ENCODE measurements at places on chromosomes 12 and 14.

GRCh38 chr12:97912943-97913342 lies 450.3 kb downstream of the RMST start:
- no peak for DNase-seq

GRCh38 chr12:26564391-26564790 lies 268.6 kb downstream of the ITPR2 start:
- no peak for DNase-seq

DNA sequence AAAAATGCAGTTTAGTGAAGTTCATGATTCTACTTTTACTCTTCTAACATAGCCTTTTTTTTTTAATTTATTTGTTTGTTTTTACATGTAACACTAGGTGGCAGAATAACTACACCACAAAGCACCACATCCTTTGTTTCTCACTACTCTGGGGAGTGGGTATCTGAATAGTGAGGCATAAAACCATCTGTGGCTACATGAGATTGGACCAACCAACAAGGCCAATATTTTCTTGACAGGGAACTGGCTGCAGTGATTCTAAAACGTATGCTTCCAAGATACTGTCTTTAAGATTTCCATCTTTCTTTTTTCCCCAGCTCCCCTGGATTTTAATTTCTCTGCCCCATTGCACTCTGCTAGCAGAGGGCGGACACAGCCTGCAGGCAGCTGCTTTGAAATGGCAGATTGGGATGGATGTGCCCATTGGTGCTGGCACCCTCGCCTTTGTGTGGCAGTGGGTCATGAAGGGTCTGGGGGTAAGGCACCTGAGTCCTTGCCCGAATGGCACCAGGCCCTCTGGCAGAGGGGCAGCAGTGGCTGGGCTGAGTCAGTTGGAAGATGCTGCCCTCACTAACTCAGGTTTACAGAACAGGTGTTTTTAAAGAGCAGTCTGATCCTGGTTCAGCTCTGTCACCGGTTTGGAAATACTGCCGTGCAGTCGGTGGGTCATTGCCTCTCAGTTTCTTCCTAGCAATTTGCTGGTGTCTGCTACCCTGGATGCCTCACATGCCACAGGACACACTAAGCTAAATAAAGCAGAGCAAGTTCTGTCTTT lies 429.1 kb downstream of the RAD51B start:
- no peak for DNase-seq

DNA sequence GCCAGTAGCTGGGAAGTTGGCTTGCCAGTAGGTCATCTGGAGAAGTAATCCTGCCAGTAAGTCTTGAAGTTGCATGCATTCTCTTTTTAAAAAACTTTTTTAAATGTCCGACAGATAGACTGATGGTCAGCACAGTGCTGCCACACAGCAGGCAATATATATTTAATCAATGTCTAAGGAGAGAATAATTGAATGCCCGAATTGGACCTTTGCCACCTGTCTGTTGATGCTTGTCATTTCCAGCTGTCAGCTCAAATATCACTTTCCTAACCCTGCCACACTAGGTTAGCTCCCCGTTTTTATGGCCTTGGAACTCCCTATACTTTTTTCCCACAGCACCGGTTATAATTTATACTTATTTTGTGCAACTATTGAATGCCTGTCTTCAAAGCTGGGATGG lies 2.1 kb upstream of the SLC15A4 start:
- no peak for DNase-seq

- DNase-seq = no peak
Measured at GRCh38 chr12:580813-581212, 82.4 kb downstream of the NINJ2 start.

- no peak for DNase-seq
Measured at GRCh38 chr12:57609781-57610553, 1.3 kb upstream of the ARHGEF25 start.

GRCh38 chr12:123150744-123151456 lies at the start of gene PITPNM2:
Gene PITPNM2, minus strand, starts transcription at chr12:123151090. Its CDS starts 116,500 bp downstream, at chr12:123034590.
- no peak for DNase-seq

GRCh38 chr14:88299865-88300530 lies 23.1 kb downstream of the KCNK10 start:
- DNase-seq = no peak

GRCh38 chr12:1939801-1940607 lies 21.6 kb upstream of the CACNA2D4 start:
- DNase-seq = peak; percentile 15
